Right forelimb (tissue), 1 donor: ENCODE measurements at places on chromosomes 11 and 22.
A peak's percentile ranks its signal among the peaks of the same experiment; 100 is the strongest.

- DNase-seq = peak; percentile 83
Measured at GRCh38 chr11:68751331-68751856, at the start of gene TESMIN. Gene TESMIN, minus strand, starts transcription at chr11:68751520. Its CDS starts 860 bp downstream, at chr11:68750660.

- no peak for DNase-seq
Measured at GRCh38 chr11:95545116-95545875, 244.3 kb downstream of the FAM76B start.

- DNase-seq = no peak
Measured at GRCh38 chr11:111066846-111067245, 178.7 kb upstream of the POU2AF2 start.

DNA sequence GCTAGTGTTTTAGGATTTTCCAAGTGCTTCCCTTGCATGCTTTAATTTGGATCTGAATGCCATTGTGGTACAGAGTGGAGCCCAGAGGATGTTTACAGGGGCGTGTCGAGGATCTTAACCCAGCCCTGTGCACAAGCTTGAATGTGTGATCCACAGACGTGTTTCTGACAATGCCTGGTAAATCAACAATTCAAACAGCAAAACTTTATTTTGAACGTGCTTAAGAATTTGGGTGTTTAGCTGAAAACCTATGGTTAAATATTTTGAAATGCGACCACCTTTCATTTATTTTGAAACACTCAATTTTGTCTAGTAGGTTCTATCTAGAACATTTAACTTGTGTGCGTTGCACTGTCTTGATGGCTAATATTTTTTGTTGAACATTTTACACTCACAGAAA lies 1.8 kb downstream of the TUBA8 start:
- DNase-seq = no peak

GRCh38 chr11:64743591-64744543 lies at the start of gene RASGRP2:
Gene RASGRP2, minus strand, starts transcription at chr11:64744142. Its CDS starts 1,276 bp downstream, at chr11:64742866.
- no peak for DNase-seq
